ENCODE measurements at places on chromosomes 13 and 19.

- no peak for DNase-seq
These were observed 4.4 kb upstream of the LTBP4 start for GRCh38 chr19:40596608-40597328.

DNA sequence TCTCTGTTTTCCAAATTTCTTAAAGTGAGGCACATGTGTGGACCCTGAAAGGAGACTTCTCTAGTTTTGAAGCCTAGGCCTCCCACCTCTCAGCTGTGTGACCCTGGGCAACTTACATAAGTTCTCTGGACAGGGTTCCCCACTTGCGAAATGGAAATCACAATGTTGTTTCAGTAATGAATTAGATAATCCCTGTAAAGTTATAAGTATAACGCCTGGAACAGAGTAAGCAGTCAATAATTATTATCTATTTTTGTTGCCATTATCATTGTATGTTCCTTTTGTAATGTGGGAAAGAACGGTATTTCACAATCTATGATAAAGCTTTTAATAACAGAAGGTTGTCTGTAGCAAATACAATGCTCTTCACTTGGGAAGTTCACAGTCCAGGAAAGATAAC is 437.3 kb upstream of the ZNF507 start:
- no peak for DNase-seq

GRCh38 chr19:38194061-38194701 is 29.8 kb downstream of the DPF1 start:
- no peak for DNase-seq

GRCh38 chr19:43901395-43902390 is 33.4 kb downstream of the ZNF45 start:
- DNase-seq, result peak; percentile 40

- no peak for DNase-seq
These were observed 35.1 kb downstream of the NAXD start for GRCh38 chr13:110650436-110650835.

DNA sequence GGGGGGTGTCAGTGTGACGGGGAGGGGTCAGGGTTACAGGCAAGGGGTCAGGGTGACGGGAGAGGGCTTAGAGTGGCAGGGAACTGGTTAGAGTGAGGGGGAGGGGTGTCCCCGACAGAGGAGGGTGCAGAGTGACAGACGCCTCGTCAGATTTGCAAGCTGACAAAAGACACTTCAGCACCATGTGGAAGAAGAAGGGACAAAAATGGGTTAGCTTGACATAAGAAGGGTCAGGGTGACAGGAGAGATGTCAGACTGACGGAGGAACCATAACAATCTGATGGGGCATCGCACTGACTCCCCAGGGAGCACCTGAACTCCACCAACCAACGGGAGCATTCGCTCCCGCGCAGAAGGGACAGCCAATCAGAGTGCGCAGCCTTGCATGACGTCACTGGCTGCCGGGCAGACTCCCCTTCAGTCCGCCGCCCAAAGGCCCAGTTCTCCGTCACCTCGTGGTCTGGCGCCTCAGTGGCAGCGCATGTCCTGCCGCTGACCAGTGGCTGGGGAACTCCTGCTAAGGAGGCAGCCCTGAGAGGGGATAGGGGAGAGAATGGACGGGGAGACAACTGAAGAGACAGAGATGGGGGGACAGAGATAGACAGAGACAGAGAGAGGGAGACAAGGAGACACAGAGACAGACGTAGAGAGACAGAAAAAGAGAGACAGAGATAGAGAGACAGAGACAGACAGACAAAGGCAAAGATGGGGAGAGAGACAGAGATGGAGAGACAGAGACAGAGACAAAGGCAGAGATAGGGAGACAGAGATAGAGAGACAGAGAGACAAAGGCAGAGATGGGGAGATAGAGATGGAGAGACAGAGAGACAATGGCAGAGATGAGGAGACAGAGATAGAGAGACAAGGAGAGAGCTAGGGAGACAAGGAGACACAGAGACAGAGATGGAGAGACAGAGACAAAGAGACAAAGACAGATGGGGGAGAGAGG is 30.2 kb downstream of the C19orf81 start:
- peak; percentile 43 for DNase-seq

DNA sequence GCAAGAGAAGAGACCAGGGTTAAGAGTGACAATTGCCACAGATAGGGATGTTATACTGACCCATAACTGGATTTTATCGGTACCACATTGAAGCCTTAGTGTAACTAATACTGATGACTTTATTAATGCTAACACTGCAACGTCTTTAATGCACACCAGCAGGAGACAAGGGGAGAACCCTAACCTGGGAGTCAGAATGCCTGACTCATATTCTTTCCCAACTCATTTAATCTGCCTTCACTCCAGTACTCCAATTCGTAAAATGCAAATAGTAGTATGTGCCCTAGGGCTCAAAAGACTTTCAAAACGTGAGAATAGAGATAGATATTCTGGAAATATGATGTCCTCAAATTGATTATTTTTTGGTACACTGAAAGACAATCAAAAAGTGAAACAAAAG is 62.4 kb downstream of the GPC6 start:
- no peak for DNase-seq

DNA sequence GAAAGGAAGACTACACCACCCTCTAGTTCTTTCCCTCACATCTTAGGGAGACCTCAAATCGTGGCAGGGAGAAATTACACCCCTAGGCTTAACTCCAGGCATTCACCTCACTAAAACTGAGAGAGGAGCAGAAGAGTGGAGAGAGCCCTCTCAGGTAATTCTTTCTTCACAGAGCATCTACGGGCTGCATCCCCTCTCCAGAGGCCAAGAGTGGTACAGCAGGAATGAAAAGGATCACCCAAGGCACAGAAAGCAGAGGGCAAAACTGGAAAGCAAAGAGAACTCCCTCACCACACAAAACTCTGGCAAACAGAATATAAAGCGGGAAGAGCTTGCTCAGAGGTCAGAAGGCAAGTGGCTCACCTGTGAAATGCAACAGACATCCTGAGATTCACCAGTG is 661.2 kb downstream of the TBC1D4 start:
- DNase-seq, result no peak

DNA sequence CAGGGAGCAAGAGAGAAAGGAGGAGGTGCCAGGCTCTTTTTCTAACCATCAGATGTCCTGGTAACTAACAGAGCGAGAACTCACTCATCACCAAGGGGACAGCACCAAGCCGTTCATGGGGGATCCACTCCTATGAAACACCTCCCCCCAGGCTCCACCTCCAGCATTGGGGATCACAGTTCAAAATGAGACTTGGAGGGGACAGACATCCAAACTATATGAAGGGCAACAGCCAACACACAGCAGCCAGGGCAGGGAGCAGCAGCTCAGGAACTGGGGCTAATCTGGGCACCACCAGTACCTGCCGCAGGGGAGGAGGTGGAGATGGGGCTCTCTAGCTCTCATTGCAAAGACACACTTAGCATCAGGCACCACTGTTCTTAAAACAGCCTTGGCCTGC is 34.3 kb upstream of the VSTM2B start:
- no peak for DNase-seq

DNA sequence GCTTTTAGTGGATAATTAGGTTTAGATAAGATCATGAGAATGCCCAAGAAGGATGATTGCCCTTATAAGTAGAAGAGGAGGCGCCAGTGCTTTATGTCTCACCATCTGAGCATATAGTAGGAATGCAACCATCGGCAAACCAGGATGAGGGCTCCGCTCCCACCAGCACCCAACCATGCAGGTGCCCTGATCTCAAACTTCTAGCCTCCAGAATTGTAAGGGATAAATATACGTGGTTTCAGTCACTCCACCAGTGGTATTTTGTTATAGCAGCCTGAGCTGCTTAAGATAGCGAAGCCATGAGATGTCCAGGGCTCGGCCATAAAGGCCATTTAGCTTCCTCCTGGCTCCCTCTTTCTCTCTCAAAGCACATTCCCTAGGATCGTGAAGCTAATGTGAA is 413.9 kb downstream of the MZT1 start:
- DNase-seq, result no peak

- no peak for DNase-seq
These were observed 344.4 kb downstream of the SUCLA2 start for GRCh38 chr13:47656651-47657050.

DNA sequence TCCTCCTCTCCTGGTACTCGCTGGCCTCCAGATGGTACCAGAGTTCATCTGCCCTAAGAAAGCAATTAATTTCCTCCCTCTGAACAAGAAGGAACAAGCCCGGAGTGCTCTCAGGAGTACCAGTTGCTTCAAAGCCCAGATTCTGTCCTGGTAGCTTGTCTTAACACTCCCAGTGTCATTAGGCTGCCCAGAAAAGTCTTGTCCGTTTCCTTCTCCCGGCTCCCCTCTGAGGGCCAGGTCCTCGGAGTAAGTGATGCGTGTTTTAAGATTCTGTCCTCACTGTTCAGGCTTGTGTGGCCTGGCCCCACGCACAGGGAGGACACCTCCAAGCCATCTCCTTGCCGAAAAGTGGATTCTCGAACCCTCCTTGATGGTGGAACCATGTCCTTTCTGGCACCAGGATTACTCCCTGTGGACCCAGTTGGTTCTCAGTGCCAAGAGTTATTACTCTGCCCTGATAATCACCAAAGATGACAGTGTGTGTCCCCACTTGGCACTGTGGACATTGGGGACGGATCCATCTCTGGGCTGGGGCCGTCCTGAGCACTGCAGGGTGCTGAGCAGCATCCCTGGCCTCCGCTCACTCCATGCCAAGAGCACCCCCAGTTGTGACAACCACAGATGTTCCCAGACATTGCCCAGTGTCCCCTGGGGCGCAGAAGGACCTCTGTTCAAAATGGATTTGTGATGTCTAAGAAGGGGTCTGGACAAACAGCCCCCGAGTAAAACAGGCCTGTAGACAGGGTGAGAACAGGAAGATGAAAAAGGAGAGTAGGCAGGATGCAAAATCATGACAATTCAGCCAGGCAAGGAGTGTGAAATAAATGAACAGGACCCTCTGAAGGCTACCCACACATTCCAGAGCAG is 52.4 kb downstream of the RFX2 start:
- DNase-seq, result no peak

DNA sequence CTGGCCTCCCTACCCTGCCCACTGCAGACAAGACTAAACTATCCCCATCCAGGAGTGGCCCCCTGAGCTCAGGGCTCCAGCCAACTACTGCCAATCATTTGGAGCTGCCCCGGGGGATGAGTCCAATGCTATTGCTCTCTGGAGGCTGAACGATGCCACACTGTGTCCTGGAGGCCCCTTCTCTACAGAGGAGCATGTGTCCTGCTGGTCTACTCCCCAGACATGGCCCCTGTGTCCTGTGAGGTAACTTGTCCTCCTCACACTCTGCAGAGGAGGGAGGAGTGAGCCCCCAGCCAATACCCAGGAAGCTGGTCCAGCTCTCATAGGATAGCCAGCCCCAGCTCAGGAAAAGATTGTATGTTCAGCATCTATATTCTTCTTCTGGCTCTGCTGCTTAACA is 159.1 kb upstream of the GPR12 start:
- DNase-seq, result no peak

DNA sequence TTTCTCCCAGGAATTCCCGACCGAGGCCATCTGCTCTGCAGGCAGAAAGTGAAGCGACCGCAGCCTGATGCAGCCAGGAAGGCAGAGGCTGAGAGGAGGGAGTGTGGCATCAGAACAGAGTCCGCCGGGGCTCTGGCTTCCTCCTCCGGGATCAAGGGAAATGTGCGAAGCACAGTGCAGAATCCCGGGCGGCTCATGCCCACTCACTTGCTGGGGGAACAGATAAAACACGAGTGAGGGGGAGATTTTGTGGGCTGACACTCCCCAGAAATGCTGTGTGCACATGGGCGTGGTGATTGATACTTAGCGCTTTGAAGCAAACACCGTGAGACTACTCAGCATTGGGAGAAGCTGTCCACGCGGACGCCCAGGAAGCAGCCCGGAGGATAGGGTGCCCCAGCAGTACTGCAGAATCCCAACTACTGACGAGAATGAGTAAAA is 75.3 kb upstream of the POMP start:
- no peak for DNase-seq

GRCh38 chr19:39829702-39830275 is 4.2 kb downstream of the DYRK1B start:
- DNase-seq, result no peak

- no peak for DNase-seq
These were observed 656.6 kb downstream of the TBC1D4 start for GRCh38 chr13:74825152-74825937.

DNA sequence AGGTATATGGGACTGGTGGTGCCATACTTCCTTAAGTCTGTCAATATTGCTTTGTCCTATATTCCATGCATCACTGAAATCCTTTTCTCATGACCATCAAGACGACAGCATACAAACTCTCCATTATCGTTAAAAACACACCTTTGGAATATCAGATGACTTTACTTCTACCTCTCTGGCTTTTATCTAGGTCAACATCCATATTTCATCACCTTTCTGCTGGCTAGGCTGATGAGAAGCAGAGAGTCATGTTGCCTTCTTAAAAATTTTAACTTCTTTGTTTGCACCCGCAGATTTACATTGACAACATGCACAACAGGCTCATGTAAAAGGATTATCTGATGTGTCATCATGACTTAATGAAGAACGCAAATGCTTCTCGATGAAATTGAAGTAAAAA is 771.4 kb downstream of the OLFM4 start:
- DNase-seq, result no peak

- DNase-seq, result no peak
These were observed 966 bp downstream of the JUNB start for GRCh38 chr19:12792051-12792852.

DNA sequence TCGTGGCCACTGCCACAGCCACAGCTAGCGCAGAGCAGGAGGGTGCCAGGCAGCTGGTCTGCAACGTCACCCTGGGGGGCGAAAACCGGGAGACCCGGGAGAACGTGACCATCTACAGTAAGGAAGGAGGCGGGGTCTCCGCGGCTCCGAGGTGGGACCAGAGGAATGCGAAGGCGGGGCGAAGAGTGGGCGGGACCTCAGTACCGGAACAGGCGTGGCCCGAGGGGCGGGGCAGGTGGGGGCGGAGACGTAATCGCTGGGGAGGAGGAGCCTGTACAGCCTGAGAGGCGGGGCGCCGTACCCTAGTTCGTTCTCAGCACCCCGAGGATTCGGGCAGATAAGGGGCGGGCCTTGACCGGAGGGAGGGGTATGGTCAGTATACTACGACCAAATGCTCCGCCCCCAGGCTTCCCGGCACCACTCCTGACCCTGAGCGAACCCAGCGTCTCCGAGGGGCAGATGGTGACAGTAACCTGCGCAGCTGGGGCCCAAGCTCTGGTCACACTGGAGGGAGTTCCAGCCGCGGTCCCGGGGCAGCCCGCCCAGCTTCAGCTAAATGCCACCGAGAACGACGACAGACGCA is 2.5 kb downstream of the ICAM5 start:
- DNase-seq, result peak; percentile 54

DNA sequence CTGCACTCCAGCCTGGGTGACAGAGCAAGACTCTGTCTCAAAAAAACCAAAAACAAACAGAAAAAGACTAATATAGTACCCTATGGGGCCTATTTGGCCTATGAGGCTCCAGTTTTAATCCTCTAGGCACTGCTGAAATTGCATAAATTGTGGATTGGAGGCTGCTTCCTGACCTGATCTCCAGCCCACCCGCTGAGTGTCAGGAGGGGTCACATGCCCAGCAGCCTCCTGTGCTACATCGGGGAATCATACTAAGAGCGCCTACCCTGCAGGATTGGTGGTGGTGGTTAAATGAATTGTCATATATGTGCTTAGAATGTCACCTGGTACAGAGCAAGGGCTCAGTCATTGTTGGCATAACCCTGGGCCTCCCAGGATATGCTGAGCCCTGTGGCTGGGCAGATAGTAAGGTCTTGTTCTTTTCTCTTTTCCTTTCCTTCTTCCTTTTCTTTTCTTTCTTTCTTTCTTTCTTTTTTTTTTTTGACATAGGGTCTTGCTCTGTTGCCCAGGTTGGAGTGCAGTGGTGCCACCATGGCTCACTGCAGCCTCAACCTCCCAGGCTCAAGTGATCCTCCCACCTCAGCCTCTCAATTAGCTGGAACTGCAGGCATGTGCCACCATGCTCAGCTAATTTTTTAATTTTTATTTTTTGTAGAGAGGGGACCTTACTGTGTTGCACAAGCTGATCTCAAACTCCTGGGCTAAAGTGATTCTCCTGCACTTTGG is 31.3 kb downstream of the LTBP4 start:
- DNase-seq, result no peak

All from stimulated activated CD8-positive, alpha-beta memory T cell treated with anti-CD3 and anti-CD28 coated beads, Interleukin-15, amount 100 ng/mL, for 1 hour (primary cell).